ENCODE measurements at places on chromosomes 1 and 21. TPM values are rescaled to one million over a fixed set of nuclear protein-coding genes. Genes with fewer than 3 reads are reported as not detected.

DNA sequence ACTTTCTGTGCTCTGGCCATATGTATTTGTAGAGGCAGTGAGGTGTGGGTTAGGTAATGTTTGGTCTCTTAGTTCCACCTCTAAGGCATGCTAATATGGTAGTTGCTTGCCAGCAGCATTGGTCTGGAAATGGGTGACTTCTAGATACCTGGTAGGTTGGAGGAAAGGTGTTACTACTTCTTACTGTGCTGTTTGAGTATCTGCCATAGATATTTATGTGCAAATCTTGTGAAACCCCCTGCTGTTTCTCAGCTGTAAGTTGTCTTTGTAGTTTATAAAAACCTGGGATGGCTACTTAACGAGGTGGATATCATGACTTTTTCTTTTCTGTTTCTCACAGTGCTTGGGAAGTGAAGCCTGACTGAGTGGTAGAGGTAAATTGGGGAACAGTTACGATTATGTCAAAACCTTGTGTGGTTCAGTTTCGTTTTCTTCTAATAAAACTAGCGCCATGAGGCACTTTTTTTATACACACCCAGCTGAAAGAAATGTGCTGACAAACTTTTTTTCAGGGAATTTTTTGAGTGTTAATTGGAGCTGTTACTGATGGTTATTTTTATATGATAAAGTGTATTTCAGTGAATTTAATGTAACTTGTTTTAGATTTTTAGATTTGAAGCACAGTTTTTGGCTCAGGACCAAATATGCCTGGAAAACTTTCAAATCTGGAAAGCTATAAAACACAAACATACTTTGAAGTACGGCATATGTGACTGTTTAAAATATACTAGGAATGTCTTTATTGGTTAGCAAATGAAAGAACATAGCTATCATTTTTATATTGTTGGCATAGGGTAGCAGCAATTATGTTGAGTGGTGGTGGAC, 42.1 kb downstream of the CAMSAP2 start:
- no peaks in the 10 kb centered on the region for H3K36me3 ChIP-seq
- H3K27ac ChIP-seq, result no peak overlapping the region
- DNase-seq, result no peak
- no peaks in the 10 kb centered on the region for H3K4me1 ChIP-seq

GRCh38 chr1:167077868-167078210, 12.3 kb downstream of the GPA33 start:
- H3K27me3 ChIP-seq, result no peaks in the 10 kb centered on the region
- H3K4me1 ChIP-seq, result peaks cover 28% of the 10 kb centered on the region
- H3K36me3 ChIP-seq, result no peaks in the 10 kb centered on the region
- no peak overlapping the region for H3K27ac ChIP-seq
- no peak for DNase-seq

- H3K4me1 ChIP-seq, result peaks cover 20% of the 10 kb centered on the region
- no peaks in the 10 kb centered on the region for H3K27me3 ChIP-seq
- no peak overlapping the region for H3K27ac ChIP-seq
- peak; percentile 50 for DNase-seq
- H3K4me3 ChIP-seq, result peak overlapping the region; percentile 16
Observed at GRCh38 chr21:25573409-25574206, 33.7 kb downstream of the MRPL39 start.

Gene NEK2
- total RNA-seq, result 14.1 TPM

Gene OR2T2
- not detected for total RNA-seq

Gene FAM3B
- total RNA-seq, result not detected

All from CD8-positive, alpha-beta memory T cell (primary cell).